Mesothelial cell of epicardium (in vitro differentiated cells): ENCODE measurements at places on chromosomes 4 and X. TPM values are rescaled to one million over a fixed set of nuclear protein-coding genes. Genes with fewer than 3 reads are reported as not detected.

DNA sequence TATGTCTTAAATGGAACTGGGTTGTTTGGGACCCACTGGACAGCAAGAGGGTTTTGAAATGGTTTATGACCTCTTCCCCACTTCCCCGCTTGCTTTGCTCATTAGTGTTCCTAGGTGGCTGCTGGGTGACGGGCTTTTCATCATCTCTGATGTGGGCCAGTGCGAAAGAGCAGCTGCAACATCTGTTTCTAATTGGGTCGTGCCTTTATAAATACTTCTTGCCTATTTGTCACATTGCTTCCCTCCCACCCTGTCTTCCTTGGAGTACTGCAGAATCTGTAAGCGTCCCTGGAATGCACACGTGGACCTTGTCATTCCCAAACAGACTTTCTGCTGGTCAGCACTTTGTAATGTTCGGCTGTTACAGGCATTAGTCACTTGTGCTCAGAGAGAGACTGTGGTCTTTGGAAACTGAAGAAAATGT is 35.2 kb downstream of the SEPTIN11 start:
- peaks cover 2% of the 10 kb centered on the region for H3K36me3 ChIP-seq
- peak overlapping the region; percentile 57 for H3K27ac ChIP-seq
- H3K27me3 ChIP-seq: no peaks in the 10 kb centered on the region
- H3K4me3 ChIP-seq: no peak overlapping the region

DNA sequence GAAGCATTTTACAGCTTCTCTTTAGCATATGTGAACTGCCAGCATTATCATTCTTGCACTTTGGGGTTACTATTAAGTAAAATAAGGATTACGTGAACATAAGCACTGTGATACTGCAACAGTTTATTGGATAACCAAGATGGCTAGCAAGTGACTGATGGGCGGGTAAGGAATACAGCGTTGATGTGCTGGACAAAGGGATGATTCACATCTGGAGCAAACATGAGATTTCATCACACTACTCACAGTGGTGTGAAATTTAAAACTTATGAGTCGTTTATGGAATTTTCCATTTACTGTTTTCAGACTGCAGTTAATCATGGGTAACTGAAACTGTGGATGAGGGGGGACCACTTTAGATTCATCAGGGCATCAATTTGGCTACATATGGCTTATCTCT is 16.0 kb downstream of the NBDY start:
- peaks cover 54% of the 10 kb centered on the region for H3K36me3 ChIP-seq
- H3K4me1 ChIP-seq: no peaks in the 10 kb centered on the region

DNA sequence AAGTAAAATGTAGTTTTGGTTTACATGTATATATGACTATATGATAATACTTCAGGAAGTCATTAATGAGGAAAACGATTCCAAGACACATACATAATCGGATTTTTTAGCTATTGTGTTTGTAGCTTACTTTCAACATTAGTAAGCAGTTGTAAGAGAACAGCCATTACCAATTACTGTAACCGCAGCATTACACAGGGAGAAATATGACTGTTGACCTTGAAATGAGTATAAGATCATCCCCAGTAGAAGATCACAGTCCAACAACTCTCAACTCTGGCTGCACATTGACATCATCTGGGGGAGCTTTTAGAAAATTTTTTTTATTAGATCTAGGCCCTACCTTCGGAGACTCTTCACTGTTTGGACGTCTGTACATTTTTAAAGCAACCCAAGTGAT is 762.0 kb upstream of the MAGEB2 start:
- no peaks in the 10 kb centered on the region for H3K27me3 ChIP-seq
- H3K36me3 ChIP-seq: no peaks in the 10 kb centered on the region
- H3K4me1 ChIP-seq: peaks cover 4% of the 10 kb centered on the region
- no peak overlapping the region for H3K4me3 ChIP-seq
- DNase-seq: no peak

GRCh38 chr4:72663828-72664227 is 94.8 kb upstream of the ADAMTS3 start:
- H3K36me3 ChIP-seq: no peaks in the 10 kb centered on the region
- H3K27me3 ChIP-seq: no peaks in the 10 kb centered on the region
- peak overlapping the region; percentile 14 for H3K27ac ChIP-seq
- DNase-seq: no peak
- H3K4me3 ChIP-seq: no peak overlapping the region

DNA sequence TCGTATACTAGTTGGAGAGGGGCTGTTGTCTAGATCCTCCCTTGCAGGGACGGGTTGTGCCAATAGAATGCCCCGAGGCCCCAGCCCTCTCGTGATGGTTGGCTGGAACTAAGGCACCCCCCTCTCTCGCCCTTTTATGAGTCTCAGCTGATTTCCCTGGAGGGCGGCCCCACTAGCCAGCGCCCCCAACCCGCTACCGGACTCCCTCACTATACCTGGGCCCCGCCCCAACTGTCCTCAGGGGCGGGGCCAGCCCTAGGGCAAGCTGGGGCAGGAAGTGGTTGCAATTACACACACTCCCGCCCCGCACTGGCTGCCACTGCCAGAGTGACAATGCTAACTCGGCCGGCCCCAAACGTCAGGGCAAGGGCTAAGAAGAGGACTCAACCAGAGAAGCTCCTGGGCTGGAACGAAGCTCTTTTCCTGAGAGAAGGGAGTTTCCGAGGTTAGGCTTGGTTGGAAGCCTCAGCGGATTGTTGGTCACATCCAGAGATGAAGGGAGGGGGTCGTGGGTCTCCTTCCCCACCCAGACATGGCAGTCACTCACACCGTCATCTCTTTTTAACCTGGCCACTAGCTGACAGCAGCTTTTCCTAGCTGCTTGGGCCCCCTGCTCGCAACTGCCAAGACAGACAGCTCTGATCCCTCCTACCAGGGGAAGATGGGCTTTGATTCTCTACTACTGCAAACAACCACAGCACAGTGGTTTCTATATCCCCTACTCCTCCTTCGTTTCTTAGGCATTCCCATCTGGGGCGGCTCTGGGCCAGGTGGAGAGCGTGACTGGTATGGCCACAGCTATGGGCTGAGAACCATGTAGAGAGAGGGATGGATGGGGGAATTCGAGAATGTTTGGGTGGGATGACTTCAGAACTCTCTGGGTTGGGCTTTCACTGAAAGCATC is 21.0 kb upstream of the BCORL1 start:
- peak overlapping the region; percentile 48 for H3K4me3 ChIP-seq
- H3K4me1 ChIP-seq: peaks cover 12% of the 10 kb centered on the region
- H3K36me3 ChIP-seq: no peaks in the 10 kb centered on the region
- no peak for DNase-seq

GRCh38 chrX:15418041-15418706 is 34.0 kb upstream of the VEGFD start:
- H3K27me3 ChIP-seq: no peaks in the 10 kb centered on the region
- peaks cover 7% of the 10 kb centered on the region for H3K4me1 ChIP-seq
- no peak overlapping the region for H3K4me3 ChIP-seq
- H3K27ac ChIP-seq: peak overlapping the region; percentile 7

DNA sequence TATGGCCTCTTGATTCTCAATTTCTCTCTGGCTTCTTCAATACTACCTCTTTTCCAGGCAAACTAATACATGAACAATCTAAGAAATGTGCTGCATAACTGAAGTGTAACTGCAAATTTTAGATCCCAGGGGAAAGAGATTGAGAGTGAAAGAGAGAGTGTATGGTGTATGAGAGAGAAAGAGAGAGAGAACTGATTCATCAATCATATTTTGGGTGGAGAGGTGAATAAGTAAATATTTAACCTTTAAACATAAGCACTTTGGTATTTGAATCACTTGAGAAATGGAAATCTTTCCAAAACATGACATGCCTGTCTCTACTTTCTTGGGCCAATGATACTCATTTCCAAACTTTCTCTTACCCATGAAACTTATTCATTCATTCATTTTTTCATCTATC is 147.2 kb upstream of the DIPK2B start:
- H3K4me3 ChIP-seq: no peak overlapping the region
- no peaks in the 10 kb centered on the region for H3K4me1 ChIP-seq
- H3K27ac ChIP-seq: no peak overlapping the region
- H3K36me3 ChIP-seq: no peaks in the 10 kb centered on the region
- no peak for DNase-seq

DNA sequence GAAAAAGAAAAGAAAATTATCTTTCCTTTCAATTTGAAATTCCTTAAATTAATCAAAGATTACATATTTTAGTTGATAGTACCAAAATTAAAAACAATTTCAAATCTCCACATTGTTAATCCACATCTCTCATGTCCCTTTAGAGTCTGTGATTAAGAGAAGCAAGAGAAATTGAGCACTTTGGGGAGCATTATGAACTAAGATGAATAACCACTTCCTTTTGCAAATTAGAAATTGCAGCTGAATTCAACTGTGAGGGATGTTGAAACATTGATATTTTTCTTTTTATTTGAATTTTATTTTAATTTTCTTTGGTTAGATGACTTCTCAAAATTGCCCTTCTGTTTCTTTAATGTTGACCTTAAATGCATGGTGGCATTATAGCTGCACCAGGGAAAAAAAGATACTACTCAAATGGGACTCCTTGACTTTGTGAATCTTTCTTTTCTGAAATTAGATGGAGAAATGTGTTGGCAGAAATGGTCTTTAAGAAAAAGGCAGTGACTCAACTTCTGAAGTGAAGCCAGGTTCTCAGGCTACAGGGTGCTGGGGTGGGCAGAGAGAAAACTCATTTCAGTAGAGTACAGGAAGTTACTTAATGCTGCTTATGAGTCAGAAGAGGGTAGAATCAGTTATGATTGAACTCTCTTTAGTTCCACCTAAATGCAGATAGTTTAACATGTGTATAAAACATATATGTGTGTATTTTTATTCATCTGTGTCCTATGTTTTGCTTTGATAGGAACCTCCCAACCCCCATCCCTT is 92.0 kb upstream of the TNIP3 start:
- H3K27ac ChIP-seq: no peak overlapping the region
- no peaks in the 10 kb centered on the region for H3K36me3 ChIP-seq
- DNase-seq: no peak
- H3K4me3 ChIP-seq: no peak overlapping the region

DNA sequence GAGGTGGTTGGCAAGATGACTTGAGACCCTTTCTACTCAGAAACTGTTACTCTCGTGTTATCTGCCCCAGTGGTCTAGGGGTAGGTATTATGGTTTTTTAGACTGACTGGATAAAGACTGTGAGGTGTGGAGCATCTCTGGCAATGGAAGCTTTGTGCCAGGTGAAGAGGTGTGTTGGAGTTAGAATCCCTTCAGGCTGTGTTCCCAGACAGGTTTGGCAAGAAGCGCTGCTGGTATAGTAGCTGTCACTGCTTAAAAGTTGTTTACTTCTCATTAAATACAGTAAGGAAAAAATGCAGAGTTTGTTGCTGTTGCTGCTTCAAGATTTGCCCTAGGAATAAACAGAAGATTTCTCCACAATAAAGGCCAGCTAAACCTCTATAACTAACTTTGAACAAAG is 35.3 kb downstream of the AREG start:
- no peaks in the 10 kb centered on the region for H3K4me1 ChIP-seq
- H3K4me3 ChIP-seq: no peak overlapping the region
- DNase-seq: no peak
- no peak overlapping the region for H3K27ac ChIP-seq

GRCh38 chr4:14879683-14880082 is 122.6 kb upstream of the CPEB2 start:
- no peaks in the 10 kb centered on the region for H3K27me3 ChIP-seq
- peaks cover 2% of the 10 kb centered on the region for H3K4me1 ChIP-seq
- no peaks in the 10 kb centered on the region for H3K36me3 ChIP-seq
- no peak for DNase-seq
- H3K4me3 ChIP-seq: no peak overlapping the region

- DNase-seq: no peak
- no peaks in the 10 kb centered on the region for H3K27me3 ChIP-seq
- H3K4me3 ChIP-seq: no peak overlapping the region
- no peak overlapping the region for H3K27ac ChIP-seq
- no peaks in the 10 kb centered on the region for H3K36me3 ChIP-seq
These were observed 218.5 kb upstream of the LNX1 start for GRCh38 chr4:53809816-53810215.

DNA sequence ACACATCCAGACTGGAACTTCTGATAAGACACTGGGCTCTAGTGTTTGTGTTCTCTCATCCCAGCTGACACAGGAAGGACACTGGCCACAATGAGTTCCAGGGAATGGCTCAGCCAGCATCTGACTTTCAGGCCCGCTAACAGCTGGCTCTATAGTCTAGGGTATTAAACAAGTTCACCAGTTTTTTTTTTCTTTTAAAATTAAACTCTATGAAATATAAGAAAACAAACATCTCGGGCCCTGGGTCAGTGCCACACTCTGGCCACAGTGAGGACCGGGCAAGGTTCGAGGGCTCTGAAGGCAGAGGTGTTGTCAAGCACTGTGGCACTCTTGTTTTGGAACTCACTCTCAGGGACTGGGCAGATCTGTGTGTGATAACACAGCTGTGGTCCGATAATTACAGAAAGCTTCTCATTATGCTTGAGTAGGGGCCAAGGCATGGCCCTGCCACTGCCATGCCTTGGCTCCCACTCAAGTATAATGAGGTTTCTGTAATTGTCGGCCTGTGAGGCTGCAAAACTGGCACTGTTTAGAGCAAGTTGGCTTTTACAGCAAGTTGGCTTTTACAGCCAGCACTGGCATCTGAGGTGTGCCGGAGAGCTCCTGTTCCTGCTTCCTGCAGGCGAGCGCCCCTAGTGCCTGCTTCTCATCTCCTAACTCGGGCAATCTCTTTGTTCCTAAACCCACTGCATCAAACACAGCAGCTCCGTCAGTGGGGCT is 62.8 kb downstream of the PPP1R2C start:
- no peak overlapping the region for H3K4me3 ChIP-seq
- no peaks in the 10 kb centered on the region for H3K27me3 ChIP-seq
- H3K36me3 ChIP-seq: no peaks in the 10 kb centered on the region
- DNase-seq: peak; percentile 61

- H3K4me1 ChIP-seq: no peaks in the 10 kb centered on the region
- H3K4me3 ChIP-seq: no peak overlapping the region
These were observed 976.2 kb downstream of the RAB28 start for GRCh38 chr4:12507868-12508481.

GRCh38 chr4:114577386-114577785 is 21.2 kb upstream of the UGT8 start:
- H3K4me3 ChIP-seq: no peak overlapping the region
- H3K36me3 ChIP-seq: no peaks in the 10 kb centered on the region
- no peak overlapping the region for H3K27ac ChIP-seq

- no peak for DNase-seq
- no peak overlapping the region for H3K4me3 ChIP-seq
- no peaks in the 10 kb centered on the region for H3K4me1 ChIP-seq
- H3K27me3 ChIP-seq: peaks cover 6% of the 10 kb centered on the region
These were observed 11.8 kb upstream of the LCORL start for GRCh38 chr4:18033111-18034085.

Gene UGT2B17
- total RNA-seq: not detected in 3 replicates

Gene GPRASP2
- total RNA-seq: 22.5 to 25.7 TPM (median 23.5 TPM) in 3 replicates

Gene GLOD5
- total RNA-seq: not detected in 3 replicates

Gene UGT2B10
- not detected in 3 replicates for total RNA-seq

Gene TDO2
- total RNA-seq: 5.8 to 6.8 TPM (median 6.7 TPM) in 3 replicates

Gene TENM3
- 104 to 107 TPM (median 106 TPM) in 3 replicates for total RNA-seq

Gene USP17L24
- not detected in 3 replicates for total RNA-seq

Gene MAGEA10
- total RNA-seq: not detected in 3 replicates

Gene JADE1
- total RNA-seq: 18.6 to 21.0 TPM (median 19.8 TPM) in 3 replicates

Gene ADH5
- total RNA-seq: 123 to 129 TPM (median 125 TPM) in 3 replicates

Gene DCAF12L1
- 0.07 to 0.22 TPM (median 0.11 TPM) in 3 replicates for total RNA-seq

Gene GYPE
- total RNA-seq: not detected in 3 replicates
